ENCODE measurements at places on chromosomes 6 and 20.

DNA sequence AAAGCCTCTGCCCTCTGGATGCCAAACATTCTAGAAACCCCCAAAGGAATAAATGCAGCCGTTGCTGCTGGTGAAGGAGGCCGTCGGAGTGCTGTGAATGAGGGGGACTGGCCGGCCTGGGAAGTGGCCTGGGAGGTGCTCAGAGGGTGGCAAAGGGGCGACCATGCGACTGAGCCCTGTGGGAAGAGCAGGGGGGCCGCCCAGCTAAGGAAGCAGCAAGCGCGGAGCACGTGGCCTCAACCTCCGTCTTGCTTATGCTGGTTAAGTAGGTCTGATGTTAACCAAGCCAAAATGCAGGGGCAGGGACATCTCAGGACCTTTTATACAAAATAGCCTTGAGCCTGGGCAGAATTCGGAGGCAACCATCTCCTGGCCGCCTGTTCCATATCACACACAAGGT is 381.5 kb downstream of the TAF4 start:
- DNase-seq: no peak

- no peak for DNase-seq
Observed at GRCh38 chr20:34875642-34876405, 588 bp upstream of the ACSS2 start.

- DNase-seq: no peak
Observed at GRCh38 chr6:119742188-119742803, 392.7 kb upstream of the MAN1A1 start.

- DNase-seq: no peak
Observed at GRCh38 chr6:53735896-53736295, 58.9 kb upstream of the LRRC1 start.

GRCh38 chr6:85285934-85286333 is 163.9 kb upstream of the NT5E start:
- no peak for DNase-seq

DNA sequence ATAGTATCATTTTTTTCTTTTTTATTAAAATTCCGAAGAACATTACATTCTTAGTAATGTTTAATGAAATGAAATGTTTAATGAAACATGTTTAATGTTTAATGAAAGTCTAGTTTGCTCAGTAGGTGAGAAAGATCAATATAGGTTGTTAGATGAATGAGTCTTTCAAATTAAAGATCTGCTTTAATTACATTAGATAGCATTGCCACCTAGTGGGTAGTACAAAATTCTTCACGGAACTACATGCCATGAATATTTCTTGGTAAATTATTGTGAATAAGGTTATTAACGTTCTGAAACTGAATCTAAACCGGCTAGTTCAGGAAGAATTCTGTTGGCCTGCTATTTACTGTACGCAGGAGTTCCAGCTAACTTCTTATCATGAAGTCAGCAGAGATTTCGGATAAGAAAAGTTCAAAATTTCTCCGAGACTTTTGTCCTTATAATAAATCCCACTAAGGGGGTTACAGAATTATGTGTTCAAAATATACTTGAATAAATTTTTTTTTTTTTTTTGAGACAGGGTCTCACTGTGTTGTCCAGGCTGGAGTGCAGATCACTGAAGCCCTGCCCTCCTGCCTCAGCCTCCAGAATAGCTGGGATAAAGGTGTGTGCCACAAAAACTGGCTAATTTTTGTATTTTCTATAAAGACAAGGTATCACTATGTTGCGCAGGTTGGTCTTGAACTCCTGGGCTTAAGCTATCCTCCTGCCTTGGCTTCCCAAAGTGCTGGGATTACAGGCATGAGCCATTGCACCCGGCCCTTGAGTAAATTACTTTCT is 7.9 kb upstream of the GMNN start:
- DNase-seq: no peak

- peak; percentile 65 for DNase-seq
Observed at GRCh38 chr20:62501801-62502495, 26.2 kb upstream of the GATA5 start.

DNA sequence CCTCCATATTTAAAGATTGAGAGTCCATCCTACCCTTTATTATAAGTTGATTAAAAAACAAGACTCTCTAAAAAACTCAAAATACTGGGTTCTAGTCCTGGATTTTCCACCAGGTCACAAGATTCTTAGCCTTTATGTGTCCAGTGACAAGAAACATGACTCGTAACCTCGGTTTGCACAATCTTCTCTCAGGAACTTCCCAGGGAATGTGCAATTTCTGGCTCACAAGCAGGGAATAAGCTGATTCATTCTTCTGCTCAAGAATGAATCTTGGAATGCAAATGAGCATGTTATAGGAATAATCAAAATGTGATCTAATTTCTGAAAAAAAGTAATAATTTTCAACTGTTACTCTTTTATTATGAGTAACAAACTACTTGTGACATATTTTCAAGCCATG is 45.1 kb downstream of the OGFRL1 start:
- no peak for DNase-seq

DNA sequence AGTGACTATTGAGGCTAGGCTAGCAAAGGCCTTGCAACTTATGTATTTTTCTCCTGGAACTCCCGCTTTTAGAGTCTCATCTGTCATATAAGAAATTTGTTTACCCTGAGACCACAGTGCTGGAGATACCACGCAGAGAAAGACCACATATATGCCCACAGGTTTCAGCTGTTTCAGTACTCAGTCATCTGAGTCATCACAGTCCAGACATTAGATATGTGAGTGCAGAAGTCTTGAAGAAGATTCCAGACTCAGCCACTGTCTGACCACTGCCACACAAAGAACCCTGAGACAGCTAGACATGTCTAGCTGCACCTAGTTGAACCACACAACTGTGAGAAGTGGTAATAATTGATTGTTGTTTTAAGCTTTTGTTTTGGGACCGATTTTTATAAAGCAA is 648.3 kb downstream of the EPM2A start:
- no peak for DNase-seq

- DNase-seq: no peak
Observed at GRCh38 chr20:1150218-1150617, 31.8 kb downstream of the PSMF1 start.

DNA sequence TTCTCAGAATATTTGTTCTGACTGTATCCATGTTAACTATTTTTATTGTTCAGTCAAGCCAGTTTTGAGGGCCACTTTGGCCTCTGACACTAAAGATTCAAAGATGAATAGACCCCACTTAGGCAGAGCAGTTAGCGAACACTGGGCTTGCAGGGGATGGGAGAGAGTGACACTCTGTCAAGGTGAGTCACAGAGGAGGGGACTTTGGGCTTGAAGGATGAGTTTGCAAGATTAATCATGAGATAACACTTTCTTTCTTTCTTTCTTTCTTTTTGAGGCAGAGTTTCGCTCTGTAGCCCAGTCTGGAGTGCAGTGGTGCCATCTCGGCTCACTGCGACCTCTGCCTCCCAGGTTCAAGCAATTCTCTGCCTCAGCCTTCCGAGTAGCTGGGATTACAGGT is 46.4 kb downstream of the SPATA2 start:
- no peak for DNase-seq

DNA sequence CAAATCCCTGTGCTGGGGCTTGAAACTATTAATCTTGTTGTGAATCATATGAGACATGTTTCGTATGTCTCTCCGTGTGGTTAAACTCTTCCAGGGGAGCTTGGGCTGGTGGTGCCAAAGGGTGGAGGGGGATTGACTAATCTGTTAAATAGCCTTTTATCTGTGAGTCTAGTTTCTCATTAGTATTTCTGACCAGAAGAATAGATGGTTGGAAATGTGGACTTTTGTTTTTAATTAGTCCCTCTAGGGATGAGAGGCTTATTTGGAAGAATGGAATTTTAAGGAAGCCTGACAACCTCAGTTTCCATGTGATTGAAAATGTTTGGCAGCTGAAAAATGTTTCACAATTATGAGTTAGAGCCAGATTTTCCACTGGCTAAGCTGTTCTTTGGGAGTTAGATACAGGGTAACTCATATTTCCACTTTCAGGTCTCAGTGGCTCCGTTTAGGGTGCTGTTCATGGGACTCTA is 117.3 kb downstream of the BCKDHB start:
- no peak for DNase-seq

- DNase-seq: no peak
Observed at GRCh38 chr20:32764005-32764960, 2.1 kb downstream of the DNMT3B start.

DNA sequence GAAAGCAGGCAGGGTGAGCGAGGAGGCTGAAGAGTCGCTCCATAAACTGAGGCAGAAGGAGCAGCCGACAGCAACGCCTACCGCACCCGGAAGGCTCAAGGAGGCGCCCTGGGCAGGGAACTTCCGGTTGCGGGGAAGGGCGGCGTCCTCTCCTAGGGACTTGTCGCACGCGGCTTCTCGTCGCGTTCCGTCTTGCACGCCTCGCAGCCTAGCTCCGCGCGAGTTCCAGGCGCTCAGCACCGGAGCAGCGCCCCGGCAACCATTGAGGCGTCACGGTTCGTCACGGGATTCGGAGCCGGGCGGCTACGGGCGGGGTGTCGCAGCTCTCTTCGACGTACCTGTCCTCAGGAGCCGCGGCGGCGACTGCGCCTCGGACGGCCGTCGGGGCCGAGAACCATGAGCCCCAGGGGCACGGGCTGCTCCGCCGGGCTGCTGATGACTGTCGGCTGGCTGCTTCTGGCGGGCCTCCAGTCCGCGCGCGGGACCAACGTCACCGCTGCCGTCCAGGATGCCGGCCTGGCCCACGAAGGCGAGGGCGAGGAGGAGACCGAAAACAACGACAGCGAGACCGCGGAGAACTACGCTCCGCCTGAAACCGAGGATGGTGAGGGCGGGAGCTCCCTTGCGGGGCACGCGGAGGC is at the start of gene SPACA1:
SPACA1 (plus strand) TSS at position 332 of the 641 bp plus-strand sequence; CDS start at position 397, 65 bp downstream.
- no peak for DNase-seq

DNA sequence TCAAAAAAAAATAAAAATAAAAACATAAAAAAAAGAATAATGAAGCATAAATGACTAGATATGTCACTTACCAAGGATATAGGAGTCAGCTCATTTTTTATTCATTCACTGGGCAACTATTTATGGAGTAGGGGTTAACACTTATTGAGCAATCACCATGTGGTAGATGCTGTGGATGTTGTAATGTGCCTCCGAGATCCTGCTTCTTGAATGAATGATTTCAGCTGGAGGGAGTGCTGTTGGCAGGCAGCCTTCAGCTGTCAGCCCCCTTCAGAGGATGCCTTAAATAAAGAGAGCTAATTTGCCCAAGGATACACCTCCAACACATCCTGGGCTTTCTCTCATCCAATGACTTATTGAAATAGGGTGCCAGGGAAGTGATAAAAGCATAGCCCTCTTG is 229.5 kb upstream of the DTNBP1 start:
- no peak for DNase-seq

DNA sequence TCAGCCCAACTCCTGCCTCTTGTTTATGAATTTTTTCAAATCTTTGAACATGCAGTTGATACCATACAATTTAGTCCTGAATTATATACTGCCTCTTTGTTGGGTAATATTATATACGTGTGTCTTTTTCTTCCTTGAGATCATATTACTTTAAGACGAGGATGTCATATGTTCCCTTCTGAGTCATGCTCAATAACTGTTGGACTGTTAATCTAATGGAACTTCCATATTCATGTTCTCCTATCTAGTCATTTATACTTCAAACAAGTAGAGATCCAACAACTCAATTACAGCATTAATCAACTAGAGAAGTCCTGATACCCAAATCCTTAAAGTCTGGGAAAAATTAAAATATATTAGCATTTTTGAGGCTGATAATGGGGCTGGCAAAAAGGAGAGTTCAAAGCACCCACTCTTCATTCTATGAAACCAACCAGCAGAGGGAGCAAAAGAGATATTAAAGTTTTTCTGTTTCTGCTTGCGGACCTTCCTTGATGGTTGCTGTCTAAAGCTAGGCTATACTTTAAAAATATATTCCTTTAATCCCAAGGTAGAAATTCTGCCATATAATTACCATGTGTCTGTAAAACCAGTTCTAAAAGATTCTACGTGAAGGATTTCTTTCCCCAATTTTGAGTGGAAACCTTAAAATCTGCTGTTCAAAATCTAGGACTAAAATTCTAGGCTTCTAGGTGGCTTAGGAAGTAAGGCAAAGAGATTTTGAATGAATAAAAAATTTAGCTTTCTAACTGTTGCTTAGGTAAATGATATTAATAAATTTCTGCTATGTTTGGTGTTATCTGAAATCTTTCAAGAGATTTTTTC is 498.9 kb downstream of the BCKDHB start:
- no peak for DNase-seq

DNA sequence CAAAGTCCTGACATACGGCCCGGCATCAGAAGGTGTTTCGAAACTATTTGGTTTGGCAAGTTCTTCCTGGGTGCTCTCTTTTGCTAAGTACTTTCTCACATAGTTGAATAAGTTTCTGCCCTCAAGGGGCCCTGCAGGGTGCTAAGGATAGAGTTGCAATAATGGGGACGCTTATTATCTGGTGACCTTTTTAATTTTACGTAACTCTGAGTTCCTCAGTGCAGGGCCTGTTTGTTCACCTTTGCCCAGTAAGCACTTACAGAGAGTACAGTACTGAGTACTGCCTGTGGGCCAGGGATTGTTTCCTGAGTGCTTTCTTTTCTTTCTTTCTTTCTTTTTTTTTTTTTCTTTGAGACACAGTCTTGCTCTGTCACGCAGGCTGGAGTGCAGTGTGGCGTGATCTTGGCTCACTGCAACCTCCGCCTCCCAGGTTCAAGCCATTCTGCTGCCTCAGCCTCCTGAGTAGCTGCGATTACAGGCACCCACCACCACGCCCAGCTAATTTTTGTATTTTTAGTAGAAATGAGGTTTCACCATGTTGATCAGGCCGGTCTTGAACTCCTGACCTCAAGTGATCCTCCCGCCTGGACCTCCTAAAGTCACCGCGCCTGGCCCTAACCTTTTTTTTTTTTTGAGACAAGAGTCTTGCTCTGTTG is 4.5 kb upstream of the PXMP4 start:
- no peak for DNase-seq

DNA sequence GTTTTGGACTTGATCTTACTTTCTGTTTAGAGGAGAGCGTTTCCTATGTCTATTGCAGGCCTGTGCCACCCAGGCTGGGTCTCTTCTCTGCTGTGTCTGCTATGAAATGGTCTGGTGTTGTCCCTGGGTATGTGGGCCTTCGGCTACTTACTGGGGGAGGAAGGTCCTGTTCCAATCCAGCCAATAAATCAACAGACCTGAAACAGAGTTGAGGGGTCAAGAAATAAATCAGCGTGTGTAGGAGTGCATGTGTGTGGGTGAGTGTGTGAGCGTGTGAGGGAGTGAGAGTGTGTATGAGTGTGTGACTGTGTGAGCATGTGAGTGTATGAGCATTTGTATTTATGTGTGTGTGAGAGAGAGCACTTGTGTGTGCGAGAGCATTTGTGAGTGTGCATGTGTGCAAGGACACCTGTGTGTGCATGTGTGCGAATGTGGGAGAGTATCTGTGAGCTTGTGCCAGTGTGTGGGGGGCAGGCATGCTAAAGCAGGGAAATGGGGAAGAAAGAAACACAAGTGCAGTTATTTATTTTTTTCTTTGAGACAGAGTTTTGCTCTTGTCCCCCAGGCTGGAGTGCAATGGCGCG is 86.3 kb upstream of the PMEPA1 start:
- DNase-seq: no peak
